ENCODE measurements at places on chromosomes 16 and 17.

GRCh38 chr17:64259922-64260321 is 3.1 kb downstream of the TEX2 start:
- H3K4me3 ChIP-seq = no peak overlapping the region
- no peaks in the 10 kb centered on the region for H3K36me3 ChIP-seq
- H3K27ac ChIP-seq = no peak overlapping the region
- H3K27me3 ChIP-seq = no peaks in the 10 kb centered on the region
- DNase-seq = no peak
- H3K4me1 ChIP-seq = peaks cover 15% of the 10 kb centered on the region

DNA sequence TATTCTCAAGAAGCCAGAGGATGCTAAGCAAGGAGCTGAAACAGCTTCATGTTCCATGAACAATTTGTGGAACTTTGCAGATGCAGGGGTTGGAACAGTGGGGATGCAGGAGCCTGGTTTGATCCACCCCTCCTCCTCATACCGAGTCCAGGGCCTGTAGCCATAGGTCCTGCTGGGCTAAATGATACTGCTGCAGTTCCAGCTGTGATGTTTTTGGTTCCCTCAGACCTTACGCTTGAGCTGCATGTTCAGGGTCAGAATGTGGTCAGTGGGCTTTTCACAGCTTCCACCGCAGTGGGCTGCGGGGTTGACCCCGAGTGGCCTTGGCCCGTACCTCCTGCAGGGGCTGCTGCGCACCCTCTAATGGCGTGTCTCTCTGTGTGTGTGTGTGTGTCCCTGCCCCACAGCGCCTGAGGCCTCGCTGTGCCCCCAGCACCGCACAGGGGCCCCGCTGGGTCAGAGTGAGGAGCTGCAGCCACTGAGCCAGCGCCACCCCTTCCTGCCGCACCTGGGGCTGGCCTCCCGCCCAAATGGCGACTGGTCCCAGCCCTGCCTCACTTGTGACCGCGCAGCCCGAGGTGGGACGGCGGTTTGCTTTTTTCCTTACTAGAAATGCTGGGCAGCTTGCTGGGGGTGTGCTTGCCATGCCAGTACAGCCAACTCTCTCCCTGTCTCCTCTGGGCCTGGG is 48.2 kb downstream of the EPN2 start:
- H3K27ac ChIP-seq = peak overlapping the region; percentile 47
- no peak overlapping the region for H3K4me3 ChIP-seq
- H3K4me1 ChIP-seq = no peaks in the 10 kb centered on the region
- H3K27me3 ChIP-seq = no peaks in the 10 kb centered on the region

DNA sequence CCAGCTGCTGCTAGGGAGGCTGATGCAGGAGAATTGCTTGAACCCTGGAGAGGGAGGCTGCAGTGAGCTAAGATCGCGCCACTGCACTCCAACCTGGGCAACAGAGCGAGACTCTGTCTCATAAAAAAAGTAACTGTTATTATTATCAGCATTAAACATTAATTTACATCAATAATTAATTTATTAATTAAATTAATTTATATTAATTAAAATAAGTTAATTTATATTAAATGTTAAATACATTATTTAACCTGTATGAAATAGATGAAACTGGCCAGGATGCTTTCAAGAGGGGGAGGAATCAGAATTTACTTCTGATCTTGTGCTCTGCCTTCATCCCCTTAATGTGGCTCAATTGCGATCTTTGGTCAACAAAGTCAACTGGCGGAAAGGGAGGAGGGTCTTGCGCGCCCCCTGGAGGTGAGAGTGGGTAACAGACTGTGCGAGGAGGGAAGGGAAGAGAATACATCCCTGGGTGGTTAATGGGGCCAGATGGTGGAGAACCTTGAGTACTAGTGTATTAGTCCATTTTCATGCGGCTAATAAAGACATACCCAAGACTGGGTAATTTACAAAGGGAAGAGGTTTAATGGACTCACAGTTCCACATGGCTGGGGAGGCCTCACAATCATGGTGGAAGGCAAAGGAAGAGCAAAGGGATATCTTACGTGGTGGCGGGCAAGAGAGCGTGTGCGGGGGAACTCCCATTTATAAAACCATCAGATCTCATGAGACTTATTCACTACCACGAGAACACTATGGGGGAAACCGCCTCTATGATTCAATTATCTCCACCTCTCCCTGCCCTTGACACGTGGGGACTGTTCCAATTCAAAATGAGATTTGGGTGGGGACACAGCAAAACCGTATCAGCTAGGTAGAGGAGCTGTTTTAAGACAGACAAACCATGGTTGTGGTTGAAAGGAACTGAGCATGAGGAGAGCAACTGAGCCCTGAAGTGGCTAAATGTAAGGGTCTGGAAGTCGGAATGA is 15.7 kb upstream of the CPPED1 start:
- peak; percentile 56 for DNase-seq
- no peaks in the 10 kb centered on the region for H3K36me3 ChIP-seq
- no peaks in the 10 kb centered on the region for H3K27me3 ChIP-seq
- H3K4me3 ChIP-seq = no peak overlapping the region
- H3K27ac ChIP-seq = no peak overlapping the region
- H3K4me1 ChIP-seq = peaks cover 3% of the 10 kb centered on the region

DNA sequence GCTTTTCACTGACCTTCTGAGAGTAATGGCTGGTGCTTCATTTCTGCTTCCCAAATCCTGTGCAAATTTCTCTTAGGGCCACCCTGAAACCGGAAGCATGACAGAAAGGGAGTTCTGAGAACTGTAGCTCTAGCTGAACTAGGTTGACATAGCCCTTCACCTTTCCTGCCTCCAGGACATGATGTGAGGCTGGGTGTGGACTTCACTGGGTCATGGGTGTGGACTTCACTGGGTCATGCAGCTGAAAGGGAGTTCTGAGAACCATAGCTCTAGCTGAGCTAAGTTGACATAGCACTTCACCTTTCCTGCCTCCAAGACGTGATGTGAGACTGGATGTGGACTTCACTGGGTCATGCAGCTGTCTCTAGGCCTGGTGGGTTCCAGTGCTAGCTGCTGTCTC is 54.3 kb upstream of the NLRP1 start:
- no peak for DNase-seq
- no peaks in the 10 kb centered on the region for H3K27me3 ChIP-seq
- H3K4me1 ChIP-seq = no peaks in the 10 kb centered on the region
- no peak overlapping the region for H3K27ac ChIP-seq

DNA sequence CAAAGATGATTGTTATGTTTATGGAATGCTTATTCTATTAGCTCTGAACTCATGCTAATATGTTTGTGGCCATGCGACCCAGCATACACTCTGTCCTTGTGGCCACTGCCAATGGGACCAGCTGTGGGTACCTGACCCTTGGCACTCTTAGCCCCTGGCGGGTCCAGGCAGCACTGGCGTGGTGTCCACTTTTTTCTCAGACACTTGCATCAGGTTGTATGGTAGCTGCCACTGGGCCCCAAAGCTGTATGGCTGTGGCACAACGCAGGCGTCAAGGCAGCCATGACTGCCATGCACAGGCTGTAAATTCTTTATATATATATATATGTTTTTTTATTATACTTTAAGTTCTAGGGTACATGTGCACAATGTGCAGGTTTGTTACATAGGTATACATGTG is 12.2 kb upstream of the WNT9B start:
- DNase-seq = no peak
- H3K4me1 ChIP-seq = no peaks in the 10 kb centered on the region
- H3K4me3 ChIP-seq = no peak overlapping the region
- H3K27me3 ChIP-seq = peaks cover 53% of the 10 kb centered on the region
- H3K36me3 ChIP-seq = no peaks in the 10 kb centered on the region
- H3K27ac ChIP-seq = no peak overlapping the region

DNA sequence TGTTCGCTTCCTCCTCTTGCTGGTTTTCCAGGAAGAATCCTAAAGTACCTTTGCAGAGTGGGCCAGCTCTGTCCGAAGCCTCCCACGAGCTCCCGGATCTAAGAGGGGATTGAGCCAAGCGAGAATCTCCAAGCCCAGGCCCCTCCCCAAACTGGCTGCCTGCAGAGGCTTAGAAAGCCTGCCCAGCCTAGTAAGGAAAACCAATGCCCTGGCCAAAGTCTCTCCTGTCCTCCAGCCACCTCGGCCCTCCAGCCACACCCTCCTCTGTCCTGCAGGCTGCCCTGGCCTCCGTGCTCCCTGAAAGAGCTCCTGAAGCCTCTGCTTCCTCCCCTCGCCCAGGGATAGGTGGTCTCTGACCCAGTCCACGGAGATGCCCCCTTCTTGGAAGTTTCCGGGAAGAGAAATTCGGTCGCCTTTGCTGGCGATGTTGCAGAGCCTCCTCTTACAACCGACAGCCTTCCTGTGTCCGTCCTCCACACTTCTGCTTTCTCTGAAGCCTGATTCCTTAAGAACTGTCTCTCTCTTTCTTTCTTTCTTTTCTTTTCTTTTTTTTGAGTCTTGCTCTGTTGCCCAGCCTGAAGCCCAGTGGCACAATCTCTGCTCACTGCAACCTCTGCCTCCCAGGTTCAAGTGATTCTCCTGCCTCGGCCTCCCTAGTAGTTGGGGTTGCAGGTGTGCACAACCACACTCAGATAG is 54.9 kb upstream of the TOB1 start:
- H3K4me1 ChIP-seq = peaks cover 13% of the 10 kb centered on the region
- H3K27ac ChIP-seq = no peak overlapping the region
- H3K27me3 ChIP-seq = no peaks in the 10 kb centered on the region
- no peak for DNase-seq
- no peak overlapping the region for H3K4me3 ChIP-seq

DNA sequence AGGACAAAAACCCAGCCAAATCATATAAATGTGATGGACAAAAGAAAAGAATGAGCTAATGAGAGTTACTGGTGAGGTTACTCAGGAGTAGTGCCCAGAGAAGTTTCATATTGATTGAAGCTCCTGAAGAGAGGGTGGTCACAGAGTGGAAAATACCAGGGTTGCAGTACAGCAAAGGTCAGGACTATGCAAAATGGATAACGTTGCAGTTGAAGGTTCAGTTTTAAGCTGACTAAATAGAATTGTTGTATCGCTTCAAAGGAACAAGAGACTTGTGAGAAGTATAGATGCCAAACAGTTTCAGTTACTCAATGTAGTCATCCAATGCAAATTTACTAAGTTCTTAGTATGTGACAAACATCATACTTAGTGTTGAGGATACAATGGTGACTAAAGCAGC is 47.1 kb downstream of the ABCA8 start:
- DNase-seq = no peak
- H3K4me3 ChIP-seq = no peak overlapping the region
- H3K36me3 ChIP-seq = no peaks in the 10 kb centered on the region
- H3K27ac ChIP-seq = no peak overlapping the region
- H3K27me3 ChIP-seq = no peaks in the 10 kb centered on the region

GRCh38 chr17:69864462-69864861 is 210.6 kb upstream of the KCNJ16 start:
- no peaks in the 10 kb centered on the region for H3K27me3 ChIP-seq
- no peak overlapping the region for H3K27ac ChIP-seq
- no peak for DNase-seq
- H3K4me1 ChIP-seq = no peaks in the 10 kb centered on the region
- H3K4me3 ChIP-seq = no peak overlapping the region

DNA sequence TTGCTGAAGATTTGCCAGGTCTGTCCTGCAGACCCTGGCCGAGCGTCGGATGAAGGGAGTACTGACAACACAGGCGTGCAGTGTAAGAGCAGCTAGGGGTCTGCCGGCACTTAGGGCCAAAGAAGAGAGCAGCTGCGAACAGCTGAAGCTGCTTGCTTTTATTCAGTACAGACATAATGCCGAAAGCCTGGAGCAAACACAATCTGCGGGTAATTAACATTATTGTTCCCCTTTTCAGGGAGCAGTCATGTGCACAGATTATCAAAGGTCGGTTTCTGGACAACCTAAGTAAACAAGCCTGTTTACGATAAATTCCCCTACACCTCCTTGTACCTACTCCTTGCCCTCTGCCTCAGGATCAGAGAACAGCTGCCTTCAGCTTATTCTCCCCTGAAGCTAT is 12.0 kb upstream of the KRT23 start:
- H3K4me3 ChIP-seq = no peak overlapping the region
- no peaks in the 10 kb centered on the region for H3K36me3 ChIP-seq
- H3K27ac ChIP-seq = no peak overlapping the region
- peaks cover 27% of the 10 kb centered on the region for H3K27me3 ChIP-seq

DNA sequence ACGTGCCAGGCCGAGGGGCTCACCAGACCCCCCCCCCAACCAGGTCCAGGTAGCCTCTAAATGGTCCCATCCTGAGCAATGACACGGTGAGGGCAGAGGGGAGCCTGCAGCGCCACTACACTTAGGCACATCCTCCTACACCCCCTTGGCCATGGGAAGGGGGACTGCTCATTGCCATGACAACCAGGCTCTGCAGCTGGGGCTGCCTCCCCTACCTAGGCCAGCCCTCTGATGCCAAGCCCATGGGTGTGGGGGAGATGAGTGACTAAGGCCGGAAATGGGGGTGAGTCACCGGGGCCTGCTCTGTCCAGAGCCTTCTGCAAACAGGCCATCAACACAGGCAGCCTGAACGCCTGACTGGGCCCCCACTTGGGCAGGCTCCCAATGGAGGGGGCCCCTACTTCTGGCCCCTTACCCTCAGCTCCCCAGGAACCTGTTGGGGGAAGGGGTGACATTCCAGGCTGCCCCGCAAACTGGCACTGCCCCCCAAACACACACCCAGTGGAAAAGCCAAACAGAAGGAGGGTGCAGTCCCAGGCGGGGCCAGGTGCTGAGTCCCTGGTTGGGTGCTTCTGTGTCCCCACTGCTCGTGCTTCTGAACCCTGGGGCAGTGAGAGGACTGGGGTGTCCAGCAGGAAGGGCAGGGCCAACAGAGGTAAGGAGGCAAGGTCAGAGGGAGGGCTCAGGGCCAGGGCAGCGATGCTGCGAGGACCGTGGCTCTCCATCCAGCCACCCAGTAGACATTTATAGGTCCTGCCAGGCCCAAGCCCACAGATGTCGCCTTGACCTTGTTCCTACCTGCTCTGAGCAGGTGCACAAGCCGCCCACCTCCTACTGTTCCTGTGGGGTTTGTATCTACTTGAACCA is 8.2 kb downstream of the PLCD3 start:
- H3K27me3 ChIP-seq = no peaks in the 10 kb centered on the region
- peak overlapping the region; percentile 61 for H3K27ac ChIP-seq
- H3K4me3 ChIP-seq = no peak overlapping the region

DNA sequence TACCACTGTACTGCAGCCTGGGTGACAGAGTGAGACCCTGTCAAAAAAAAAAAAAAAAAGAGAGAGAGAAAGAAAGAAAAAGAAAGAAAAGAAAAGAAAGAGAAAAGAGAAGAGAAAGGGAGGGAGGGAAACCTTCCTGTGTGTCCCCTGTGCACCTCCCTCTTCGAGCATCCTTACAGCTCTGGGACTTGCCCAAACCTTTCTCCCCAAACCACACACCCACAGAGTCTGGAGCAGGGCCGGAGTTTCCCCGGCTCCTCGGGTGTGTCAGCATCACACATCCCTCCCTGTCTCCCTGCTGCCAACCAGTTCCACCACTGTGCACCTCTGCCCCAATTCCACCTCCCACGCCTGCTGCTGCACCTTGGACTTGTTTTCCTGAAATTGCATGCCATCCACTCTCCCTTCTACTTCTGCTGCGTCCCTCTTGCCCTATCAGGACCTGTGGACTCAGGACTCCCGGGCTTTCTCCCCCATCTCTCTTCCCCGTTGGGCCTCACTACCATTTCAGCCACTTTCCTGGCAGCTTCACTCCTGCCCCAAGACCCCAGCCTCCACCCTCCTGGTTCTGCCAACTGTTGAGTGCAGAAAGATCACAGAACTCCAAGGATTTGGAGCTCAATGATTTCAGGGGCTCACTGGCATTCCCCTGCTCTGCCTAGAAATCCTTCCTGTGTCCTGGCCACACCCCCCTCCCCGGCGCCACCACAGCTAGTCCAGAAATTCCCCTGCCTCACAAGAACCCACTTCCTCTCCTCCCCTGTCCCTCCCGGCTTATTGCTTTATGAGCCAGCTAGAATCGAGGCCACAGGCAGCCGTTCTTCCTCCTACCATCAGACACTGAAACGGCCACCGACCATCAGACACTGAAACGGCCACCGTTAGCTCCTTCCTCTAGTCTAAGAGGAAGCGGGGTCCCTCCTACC is 3.7 kb upstream of the CDK3 start:
- H3K4me1 ChIP-seq = no peaks in the 10 kb centered on the region
- no peaks in the 10 kb centered on the region for H3K27me3 ChIP-seq
- DNase-seq = peak; percentile 63
- no peak overlapping the region for H3K4me3 ChIP-seq
- H3K27ac ChIP-seq = no peak overlapping the region
